ENCODE measurements at places on chromosomes 11 and 22.
A peak's percentile ranks its signal among the peaks of the same experiment; 100 is the strongest.

- DNase-seq: no peak
These were observed 1233.8 kb upstream of the CNTN5 start for GRCh38 chr11:97786961-97787360.

DNA sequence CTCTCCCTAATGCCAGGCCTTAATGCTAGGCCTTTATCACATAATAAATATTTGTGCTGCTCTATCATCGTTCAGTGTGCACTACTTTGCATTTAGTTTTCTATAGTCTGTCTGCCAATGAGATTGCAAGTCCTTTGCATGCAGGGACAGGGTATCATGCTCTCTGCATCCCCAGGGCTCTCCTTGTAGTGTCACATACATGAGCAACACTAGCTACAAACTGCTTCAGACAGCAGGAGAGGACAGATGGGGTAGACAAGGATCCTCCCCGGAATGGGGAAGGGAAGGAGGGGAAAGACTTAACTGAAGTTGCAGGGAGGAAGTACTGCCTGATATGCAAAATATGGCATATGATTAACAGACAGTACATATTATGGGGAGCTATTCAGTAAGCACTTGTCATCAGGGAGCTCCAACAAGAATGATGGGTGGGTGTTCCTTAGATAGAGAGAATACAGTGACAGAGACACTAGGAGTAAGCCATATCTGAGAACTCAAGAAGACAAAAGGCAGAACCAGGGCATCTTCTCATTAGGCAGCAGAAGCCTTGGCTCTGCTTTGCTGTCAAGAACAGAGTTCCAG lies 42.8 kb downstream of the ZNF202 start:
- DNase-seq: no peak

DNA sequence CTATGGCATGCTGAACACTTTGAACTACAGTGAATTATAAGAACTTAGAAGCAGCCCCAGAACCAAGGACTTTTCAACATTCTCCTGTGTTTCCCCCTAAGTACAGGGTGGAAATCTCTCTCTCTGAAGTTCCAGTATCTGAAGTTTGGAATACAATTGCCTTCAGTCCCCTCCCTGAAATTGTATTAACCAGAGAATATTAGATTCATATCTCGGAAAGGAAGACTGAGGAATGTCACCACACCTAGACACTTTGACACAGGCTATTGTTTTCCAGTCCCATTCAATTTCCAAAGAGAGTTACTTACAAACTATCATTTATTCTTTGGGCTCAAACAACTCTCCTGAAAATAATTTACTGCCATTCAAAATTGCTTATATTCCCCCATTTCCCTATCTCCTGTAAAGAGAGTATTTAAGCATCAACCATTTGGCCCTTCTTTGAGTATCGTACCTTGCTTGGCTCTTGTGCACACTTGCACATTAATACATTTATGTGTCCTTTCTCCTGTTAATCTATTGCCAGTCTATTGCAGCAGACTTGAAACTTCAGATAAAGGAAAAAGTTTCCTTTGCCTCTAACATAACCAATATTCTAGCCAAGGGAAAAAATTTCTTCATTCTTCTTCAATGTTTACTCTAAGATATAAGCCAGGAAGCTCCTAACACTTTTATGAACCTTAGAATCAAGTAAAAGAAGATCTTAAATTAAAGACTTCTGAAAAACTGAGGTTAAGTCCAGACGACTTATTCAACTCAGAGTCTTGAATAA lies 402.4 kb upstream of the DDI1 start:
- DNase-seq: no peak

DNA sequence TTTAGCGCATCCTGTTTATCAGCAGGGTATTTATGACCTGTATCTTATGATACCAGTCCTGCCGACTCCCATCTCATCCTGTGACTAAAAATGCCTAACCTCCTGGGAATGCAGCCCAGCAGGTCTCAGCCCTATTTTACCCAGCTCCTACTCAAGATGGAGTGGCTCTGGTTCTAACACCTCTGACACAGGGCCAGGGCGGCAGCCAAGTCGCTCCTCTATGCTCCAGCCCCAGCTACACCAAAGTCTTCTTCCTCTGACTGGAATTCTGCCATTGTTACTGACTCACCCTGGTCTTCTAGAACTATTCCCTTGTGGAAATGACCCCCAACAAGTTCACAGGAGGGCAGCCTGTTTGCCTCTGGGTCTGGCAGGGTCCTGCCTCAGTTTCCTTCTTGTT lies 7.9 kb upstream of the C1QTNF6 start:
- DNase-seq: peak; percentile 19

GRCh38 chr11:4436411-4436810 lies 12.7 kb upstream of the OR52K2 start:
- no peak for DNase-seq

DNA sequence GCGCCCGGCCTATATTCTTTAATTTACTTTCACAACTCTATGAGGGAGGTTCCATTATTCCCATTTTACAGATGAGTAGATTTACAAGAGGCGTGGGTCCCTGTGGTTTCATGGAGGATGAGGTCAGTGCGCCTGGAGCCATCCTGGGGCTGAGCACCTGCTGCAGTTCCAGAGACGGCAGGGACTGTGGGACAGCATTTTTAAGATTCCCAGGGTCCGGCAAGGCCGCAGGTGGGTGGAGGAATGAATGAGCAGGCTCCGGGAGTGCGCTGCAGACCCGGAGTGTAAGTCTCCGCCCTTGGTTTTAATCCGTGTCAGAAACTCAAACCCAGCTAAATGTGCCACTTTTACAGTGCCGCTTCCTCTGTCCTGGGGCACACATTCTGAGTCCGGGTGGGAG lies 4.1 kb upstream of the CHRM1 start:
- DNase-seq: no peak

DNA sequence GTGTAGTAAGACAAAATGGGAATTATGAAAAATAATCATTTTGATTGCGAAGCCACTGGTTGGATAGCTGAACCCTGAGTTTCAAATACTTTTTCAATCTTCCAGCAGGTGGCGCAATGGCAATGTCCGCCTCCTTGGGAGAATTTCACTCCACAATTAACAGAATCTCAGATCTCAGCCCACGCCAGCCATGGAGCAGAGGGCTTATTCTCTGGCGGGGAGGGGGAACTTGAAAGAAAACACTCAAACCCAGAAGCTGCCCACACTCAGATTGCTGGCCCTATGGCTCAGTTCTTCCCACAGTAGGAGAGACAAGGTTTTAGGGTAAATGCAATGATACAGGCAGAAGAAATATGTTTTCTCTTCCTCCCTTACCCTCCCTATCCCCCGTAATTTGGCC lies 38.7 kb upstream of the RCN1 start:
- peak; percentile 44 for DNase-seq

GRCh38 chr11:3226846-3227567 lies 5.2 kb downstream of the MRGPRE start:
- no peak for DNase-seq

- no peak for DNase-seq
These were observed 63.4 kb downstream of the MCM5 start for GRCh38 chr22:35463231-35463933.
